ENCODE measurements at places on chromosomes 16 and 17.

DNA sequence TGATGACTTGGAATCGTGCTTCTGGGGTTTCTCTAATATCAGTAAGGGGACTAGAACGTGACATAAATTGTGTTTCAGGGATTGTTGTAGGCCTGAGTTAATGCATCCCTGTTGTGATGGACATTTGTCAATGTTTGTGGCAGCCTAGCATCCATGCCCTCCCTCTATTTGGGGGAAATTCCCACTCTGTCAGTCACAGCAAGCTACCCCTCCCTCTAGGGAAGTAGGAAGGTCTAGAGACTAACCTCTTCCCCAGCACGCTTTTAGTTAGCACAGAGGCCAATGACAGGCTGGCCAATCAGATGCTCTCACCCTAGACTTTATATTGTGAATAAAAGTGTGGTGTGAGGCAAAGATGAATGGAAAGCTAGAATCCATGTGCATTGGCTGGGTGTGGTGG lies 32.4 kb upstream of the NF1 start:
- DNase-seq, result no peak

GRCh38 chr16:80591071-80591915 lies 50.5 kb downstream of the DYNLRB2 start:
- peak; percentile 15 for DNase-seq

DNA sequence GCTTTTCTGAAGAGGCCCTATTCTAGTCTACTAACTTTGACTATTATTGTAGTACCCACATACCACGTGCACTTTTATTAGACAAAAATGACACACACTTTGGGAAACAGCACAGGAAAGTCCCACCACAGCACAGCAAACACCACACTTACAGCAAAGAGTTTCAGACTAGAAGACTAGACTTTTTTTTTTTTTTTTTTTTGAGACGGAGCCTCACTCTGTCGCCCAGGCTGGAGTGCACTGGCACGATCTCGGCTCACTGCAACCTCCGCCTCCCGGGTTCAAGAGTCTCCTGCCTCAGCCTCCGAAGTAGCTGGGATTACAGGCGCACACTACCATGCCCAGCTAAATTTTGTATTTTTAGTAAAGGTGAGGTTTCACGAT lies 20.1 kb downstream of the YWHAE start:
- DNase-seq, result peak; percentile 85

GRCh38 chr17:66373944-66374817 lies 71.8 kb downstream of the PRKCA start:
- DNase-seq, result no peak

DNA sequence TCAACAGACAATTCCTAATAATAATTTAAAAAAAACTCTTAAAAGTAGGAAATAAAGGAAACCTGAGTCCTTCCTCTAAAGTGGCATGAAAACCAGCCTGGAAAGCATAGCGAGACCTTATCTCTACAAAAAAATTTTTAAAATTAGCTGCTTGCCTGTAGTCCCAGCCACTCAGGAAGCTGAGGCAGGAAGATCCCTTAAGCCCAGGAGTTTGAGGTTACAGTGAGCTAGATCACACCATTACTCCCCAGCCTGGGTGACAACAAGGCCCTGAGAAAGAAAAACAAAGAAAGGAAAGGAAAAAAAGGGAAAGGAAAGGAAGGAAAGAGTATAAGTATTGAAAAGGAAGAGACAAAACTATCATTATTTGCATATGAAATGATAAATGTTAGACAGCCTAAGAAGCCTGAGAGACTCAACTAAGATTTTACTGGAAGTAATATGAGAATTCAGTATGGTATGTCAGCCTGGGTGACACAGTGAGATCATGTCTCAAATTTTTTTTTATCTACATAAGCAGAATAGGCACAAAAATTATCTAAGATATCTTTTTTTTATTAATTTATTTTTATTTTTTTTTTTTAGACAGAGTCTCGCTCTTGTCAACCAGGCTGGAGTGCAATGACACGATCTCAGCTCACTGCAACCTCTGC lies 113.0 kb downstream of the GOSR1 start:
- no peak for DNase-seq

GRCh38 chr17:43114151-43114552 lies 11.0 kb downstream of the BRCA1 start:
- DNase-seq, result no peak

GRCh38 chr16:30660424-30661261 lies 2.4 kb downstream of the FBRS start:
- DNase-seq, result peak; percentile 86

DNA sequence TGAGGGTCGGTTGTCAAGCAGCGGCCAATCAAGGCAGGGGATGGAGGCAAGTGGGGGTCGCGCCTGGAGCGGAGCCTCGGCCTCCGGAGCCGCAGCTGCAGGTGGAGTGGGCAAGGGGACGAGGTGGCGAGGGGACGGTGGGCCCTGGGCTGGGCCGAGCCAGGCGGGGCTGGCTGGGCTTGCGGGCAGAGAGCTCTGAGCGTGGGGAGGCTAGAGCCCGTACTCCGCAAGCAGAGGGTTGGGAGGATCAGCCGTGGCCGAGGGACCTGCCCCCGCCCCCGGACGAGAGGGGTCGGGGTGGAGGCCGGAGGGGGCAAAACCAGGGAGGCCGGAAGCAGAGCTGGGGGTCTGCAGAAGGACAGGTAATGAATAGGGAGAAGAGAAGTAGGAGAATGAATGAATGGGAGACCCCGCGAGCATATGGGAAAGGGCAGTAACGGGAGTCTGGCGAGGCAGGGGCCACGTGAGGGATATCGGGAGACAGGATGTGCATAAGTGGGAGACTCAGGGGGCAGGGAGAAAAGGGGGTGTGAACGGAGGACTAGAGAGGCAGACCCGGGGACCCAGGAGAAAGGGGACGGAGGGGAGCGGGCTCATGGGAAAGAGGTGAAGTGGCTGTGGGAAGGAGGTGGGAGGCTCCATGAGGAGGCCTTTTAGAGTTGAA lies at the start of gene KATNB1:
Gene KATNB1 (plus strand): TSS at position 16 of the 664 bp plus-strand sequence. CDS start 1,474 bp downstream, outside the sequence.
- DNase-seq, result no peak

GRCh38 chr16:24433706-24434105 lies 105.7 kb upstream of the RBBP6 start:
- no peak for DNase-seq

- DNase-seq, result no peak
These were observed 4.9 kb downstream of the PRCD start for GRCh38 chr17:76544546-76545365.

DNA sequence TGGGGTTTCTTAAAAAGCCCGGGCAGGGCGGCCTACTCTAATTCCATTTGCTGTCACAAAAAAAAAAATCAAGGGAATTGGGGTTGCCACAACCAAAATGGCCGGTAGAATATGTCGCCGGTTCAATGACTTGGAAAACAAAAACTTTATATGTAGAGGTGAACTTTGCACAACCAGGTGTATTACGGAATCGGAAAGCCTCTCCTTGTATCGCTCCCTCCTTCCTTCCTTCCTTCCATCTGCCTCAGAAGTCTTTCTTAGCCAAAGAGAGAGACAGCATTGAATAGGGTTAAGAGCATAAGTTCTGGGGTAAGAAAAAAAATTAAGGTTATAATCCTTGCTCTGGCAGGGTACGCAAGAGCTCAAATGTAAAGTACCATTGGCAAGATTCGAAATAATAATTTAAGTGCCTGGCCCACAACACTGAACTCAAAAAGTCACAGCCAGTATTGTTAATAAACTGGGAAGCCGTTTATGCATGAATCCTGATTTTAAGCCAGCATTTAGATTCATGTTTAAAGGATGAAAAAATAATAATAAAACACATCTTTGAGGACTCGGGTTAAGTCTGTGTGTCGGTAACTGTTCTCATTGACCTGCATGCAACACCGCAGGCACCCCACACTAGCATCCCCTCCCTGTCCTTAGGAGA lies 522 bp upstream of the GLG1 start:
- no peak for DNase-seq

- no peak for DNase-seq
These were observed 3.7 kb upstream of the HCRT start for GRCh38 chr17:42188749-42189650.

DNA sequence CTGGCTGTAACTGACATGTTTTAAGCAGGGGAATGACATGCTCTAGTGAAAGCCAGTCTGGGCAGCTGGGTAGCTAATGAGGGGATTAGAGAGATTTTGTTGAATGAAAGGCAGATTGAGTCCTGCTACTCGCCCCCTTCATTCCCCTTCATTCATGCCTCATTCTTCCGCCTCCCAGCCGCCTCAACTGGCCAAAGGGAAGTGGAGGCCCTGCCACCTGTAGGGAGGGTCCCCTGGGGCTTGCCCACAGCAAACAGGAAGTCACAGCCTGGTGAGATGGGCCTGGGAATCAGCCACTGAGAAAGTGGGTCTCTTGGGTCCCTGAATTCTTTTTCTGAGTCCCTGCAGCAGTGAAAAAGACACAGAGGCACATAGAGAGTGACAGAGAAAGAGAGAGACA lies 1.1 kb upstream of the CD19 start:
- peak; percentile 91 for DNase-seq

DNA sequence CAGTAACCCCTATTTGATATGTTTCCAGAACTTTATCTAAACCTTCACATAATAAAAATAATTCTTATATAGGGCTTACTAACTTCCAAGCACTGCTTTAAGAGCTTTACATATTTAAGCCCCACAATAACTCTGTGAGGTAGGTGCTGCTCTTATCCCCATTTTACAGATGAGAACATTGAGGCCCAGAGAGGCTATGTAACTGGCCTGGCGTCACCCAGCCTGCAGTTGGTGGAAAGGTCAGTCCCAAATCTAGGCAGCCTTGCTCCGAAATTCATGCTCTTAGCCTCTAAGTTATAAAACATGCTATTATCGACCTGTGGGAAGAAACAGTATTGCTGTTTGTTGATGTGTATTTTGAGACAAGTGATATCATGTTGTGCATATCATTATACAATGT lies 9.0 kb downstream of the NLRC5 start:
- DNase-seq, result no peak

DNA sequence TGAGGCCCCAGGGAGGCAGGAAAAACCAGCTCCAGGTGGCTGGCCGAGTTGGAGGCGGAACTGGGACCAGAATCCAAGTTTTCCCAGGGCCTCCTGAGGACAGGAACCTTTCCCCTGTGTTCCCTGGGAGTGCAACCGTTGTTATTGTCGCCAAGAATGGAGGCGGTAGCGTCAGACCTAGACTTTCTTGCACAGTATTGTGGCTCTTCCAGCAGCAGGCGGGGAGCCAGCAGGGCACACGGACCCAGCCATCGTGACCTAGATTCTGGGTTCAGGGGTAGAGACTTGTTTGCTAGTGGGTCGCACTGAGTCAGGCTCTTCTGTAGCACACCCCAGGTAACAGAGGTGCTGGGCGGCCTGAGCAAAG lies 667 bp upstream of the KIF19 start:
- no peak for DNase-seq

GRCh38 chr17:78371056-78371455 lies 7.4 kb upstream of the PGS1 start:
- no peak for DNase-seq

DNA sequence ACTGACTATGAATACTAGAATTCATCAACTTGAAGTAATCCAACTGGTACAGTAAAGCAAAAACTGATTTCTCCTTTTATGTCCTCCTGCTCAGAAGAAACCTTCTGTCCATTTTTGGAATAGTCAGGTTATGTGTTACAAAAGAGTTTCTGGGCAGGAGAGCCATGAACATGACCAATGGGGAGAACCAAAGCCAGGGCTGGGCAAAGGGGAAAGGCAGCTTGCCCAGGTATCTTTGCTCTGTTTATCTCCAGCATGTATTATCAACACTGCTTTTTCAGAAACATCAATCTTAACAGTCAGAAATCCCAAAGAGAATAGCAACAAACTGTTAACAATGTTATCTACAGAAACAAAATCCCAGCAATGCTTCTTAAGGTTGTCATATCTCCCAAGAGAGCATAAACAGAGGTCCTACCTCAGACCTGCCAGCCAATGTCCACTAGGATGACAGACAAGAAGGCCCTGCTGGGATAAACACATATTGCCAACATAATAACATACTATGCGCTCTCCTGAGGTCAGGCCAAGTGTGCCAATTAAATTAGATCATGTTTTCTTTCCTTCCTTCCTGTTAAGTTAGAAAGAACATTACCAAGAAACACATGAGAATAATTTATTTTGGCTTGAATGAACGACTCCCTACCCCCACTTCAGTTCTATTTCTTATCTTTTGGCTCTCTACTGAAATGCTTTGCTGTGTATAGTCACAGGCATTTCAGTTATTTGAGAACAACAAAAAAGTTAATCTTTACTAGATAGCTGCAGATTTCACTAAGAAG lies 28.0 kb downstream of the BLMH start:
- no peak for DNase-seq

DNA sequence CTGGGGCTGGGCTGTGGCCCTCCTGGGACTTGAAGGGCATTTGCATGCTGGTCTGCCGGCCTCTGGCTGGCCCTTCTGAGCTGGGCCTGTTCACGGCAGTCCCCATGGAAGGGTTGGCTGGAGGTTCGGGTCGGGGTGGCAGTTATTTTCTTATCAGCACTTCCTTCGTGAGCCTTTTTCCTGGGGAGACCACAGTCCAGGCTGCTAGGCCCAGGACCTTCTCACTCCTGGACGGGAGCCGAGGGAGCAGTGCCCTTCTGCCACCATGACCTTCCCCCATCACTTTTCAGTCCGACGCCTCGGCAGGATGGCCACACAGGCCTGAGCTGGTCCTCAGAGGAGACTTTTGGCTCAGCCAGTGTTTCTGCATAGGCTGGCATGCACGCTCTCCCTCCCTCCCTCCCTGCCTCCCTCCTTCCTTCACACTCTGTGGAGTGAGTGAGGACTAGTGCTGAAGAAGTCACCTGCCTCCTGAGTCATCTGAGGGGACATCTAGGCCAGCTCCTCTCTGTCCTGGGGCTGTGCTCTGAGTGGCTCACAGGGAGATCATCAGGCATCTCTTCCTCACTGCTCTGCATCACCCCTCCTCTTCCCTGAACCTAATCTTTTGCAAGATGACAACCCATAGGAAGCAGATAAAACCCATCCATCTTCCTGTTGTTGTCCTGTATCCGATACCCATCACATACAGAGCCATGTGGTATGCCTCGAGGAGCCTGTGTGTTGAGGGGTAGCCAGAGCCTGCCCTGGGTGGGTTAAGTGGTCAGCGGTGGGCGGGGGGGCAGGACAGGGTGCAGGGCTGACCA lies 109.7 kb downstream of the RAP1GAP2 start:
- DNase-seq, result no peak

DNA sequence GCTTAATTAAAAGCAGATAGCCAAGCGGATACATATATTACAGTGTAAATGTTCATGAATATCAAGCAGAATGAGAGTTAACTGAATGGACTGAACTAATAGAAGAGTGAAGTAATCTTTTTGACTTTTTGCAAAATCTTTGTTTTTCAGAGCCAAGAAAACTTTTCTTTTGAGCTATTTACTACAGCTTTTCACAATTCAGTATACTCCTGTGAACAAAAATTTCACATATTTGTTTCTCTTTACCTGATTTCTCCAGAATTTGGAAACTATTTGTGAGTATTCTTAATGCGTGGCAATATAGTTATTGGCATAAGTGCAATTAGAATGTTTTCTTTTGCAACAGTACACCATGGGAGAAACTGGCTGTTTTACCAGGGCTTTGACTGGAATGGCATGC lies 9.1 kb upstream of the DUXB start:
- DNase-seq, result no peak

- DNase-seq, result no peak
These were observed 40.1 kb downstream of the RANBP10 start for GRCh38 chr16:67766291-67766690.
